ENCODE measurements at places on chromosomes 12 and 14.

DNA sequence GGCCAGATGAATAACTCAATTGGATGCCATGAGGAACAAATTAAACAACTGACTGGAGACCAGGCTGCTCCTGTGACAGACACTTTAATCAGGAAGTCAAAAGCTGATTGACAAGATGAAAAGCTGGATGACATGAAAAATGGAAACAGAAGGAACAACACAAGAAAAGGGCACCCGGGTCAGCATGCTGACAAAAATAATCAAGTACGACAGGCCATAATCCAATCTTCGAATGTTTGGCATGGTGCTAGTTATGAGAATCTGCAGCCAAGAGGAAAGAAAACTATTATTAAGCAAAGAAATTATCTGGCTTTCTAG is 544.7 kb downstream of the ETNK1 start:
- no peak for DNase-seq

DNA sequence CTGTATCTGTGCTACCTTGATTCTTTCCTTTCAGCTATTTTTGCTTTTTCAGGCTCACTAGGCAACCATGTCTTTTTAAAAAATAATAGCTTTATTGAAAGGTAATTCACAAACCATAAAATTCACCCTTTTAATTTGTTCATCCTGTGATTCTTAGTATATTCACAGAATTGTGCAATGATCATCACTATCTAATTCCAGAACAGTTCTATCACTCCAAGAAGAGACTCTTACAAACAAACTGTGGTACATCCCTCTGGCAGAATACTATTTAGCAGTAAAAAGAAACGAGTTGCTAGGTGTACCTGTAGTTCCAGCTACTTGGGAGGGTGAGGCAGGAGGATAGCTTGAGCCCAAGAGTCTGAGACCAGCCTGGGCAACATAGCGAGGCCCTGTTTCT is 14.8 kb downstream of the CREBL2 start:
- no peak for DNase-seq

- DNase-seq, result no peak
Measured at GRCh38 chr12:90152897-90153624, 444.4 kb upstream of the ATP2B1 start.

- no peak for DNase-seq
Measured at GRCh38 chr12:48216785-48217184, 13.7 kb upstream of the OR10AD1 start.

DNA sequence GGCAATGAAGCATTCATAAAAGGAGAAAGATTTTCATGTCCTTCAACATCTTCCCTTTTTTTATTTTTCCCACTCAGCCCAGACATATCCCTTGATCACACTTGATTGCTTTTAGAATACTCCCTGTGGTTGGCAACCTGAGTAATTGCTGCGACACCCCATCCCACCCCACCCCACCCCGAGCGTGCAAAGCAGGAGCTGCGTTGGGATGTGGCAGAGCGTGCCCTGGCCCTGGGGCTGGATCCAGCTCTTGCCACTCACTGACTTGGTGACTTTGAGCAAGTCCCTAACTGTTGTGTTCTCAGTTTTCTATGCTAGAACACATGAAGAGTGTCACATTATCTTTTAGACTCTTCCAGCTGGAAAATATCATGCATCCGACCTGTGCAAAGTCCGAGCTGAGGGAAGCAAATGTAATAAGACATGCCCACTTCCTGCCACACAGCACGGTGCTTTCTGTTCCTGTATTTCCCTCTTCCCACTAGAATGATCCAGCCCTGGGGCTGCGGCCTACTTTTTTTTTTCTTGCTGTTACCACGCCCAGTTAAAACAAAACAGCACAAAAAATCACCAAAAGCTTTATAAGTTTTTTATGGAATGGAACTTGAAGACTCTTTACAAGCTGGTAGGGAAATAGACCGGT is 4.0 kb downstream of the ASCL4 start:
- DNase-seq, result no peak
